ENCODE measurements at places on chromosomes 7 and 10. TPM values are rescaled to one million over a fixed set of nuclear protein-coding genes. Genes with fewer than 3 reads are reported as not detected.

DNA sequence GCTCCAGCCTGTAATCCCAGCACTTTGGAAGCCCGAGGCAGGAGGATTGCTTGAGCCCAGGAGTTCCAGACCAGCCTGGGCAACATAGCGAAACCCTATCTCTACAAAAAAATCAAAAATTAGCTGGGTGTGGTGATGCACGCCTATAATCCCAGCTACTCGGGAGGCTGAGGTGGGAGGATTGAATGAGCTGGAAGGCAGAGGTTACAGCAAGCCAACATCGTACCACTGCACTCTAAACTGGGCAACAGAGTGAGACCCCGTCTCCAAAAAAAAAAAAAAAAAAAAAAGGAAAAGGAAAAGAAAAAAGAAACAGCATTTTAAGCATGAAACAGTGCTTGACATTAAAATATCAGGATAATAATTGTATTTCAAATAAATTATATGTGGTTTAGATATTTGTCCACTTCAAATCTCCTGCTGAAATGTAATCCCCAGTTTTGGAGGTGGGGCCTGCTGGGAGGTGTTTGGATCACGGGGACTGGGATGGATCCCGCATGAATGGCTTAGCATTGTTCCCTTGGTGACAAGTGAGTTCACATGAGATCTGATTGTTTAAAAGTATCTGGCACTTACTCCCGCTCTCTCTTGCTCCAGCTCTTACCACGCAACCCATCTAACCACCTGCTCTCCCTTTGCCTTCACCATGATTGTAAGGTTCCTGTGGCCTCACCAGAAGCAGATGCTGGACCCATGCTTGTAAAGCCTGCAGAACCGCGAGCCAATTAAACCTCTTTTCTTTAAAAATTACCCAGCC, 103.4 kb downstream of the SRPK2 start:
- no peak for DNase-seq

GRCh38 chr7:133391206-133391605, 138.3 kb downstream of the EXOC4 start:
- no peak for DNase-seq

DNA sequence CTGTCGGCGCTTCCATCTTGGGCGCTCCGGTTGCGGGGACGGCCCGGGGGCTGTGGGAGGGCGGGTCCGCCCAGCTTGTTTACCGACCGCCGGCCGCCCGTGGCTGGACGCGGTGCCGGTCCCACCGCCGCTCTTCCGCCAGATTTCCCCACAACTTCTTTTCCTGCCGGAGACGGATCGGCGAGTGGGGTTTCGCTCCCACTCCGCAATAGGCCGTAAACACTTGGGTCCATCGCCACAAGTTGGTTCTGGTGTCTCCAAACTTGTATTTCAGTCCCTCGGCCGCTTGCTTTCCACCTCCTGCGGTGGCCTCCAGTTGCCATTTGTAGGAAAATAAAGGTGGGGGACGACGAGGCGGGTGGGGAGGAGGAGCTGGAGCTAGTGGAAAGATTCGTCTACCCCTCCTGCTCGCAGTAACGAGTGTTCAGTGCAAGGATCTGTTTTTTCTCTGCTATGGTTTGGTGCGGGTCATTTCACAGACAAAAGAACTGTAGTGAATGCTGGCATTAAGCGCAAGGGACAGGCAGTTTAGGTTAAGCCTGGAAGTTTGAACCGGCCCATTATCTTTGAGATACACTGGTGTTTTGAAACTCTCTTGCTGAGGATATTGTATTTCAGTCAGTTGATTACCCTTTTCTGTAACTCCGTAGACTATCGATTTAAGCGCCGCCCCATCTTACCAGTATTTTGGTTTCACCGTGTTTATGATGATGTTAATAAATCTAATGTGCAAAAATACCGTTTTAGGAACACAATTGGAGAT, 24.3 kb upstream of the ZRANB1 start:
- DNase-seq: peak; percentile 54

- peak; percentile 57 for DNase-seq
Observed at GRCh38 chr10:111598433-111599059, 521.7 kb downstream of the ADRA2A start.

DNA sequence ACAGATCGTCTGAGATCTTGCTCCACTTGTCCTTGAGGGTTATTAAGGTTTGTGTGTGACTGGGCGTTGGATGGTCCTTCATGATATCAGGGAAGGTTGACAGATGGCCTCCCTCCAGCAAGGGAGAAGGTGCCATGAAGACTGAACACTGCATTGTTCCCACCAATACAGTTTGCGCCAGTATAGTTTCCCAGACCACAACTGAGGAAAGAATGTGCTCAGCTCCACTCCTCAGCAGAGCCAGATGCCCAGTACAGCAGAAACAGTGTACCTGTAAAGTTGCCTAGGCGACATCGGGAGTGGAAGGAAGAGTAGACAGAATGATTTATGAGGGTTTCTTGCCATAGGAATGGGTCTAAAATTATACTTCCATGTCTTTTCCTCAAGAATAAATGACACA, 137.5 kb downstream of the ST7 start:
- no peak for DNase-seq

Gene OR13A1
- total RNA-seq: not detected

Gene SORCS1
- total RNA-seq: 0.26 TPM

DNA sequence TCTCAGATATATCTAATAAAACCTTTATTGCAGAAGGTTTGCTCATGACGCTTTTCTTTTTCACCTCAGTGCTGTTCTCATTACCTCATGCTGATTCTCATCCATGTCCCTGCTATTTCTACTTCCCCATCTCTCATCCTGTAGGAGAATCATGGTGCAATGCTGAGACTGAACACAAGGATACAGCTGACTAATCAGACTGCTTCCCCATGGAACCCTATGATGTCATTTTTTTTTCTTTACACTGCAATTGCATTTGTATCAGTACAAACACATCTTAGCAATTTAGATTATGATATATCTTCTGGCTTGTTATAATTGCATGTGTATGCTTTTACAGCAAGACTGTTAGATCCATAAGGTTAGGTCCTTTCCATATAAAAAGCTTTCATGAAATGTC, 93.7 kb downstream of the SEMA3A start:
- DNase-seq: no peak

DNA sequence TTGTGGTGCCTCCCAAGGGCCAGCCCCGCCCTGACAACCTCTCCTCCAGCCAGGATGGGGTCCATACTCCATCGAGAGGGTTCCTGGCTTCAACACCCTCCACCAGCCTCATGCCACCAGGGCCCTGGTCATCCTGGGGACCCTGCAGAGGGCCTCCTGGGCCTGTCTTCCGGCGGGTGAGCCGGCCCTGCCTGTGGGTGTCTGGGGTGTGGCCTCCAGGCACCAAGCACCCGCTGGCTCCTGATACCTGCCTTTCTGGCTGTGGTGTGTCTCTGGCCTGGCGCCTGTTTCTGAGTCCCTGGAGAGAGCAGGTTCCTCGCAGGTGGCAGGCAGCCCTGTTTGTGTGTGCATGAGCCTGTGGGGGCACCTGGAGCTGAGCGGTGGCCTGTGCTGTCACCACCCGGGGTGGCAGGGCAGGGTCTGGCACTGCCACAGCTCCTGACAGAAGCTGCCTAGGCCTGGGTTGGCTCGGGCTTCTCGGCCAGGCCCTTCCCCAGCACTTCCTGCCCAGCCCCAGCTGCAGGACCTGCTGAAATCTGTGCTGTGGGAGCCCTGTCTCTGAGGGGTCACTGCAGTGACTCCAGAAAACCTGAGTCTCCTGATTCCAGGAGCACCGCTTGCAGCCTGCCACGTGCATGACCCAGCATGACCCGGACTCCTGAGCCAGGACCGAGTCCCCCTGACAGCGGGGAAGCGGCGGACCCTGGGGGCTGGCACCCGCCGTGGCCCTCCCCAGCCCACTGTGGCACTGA, 18.4 kb downstream of the ADAM8 start:
- no peak for DNase-seq

DNA sequence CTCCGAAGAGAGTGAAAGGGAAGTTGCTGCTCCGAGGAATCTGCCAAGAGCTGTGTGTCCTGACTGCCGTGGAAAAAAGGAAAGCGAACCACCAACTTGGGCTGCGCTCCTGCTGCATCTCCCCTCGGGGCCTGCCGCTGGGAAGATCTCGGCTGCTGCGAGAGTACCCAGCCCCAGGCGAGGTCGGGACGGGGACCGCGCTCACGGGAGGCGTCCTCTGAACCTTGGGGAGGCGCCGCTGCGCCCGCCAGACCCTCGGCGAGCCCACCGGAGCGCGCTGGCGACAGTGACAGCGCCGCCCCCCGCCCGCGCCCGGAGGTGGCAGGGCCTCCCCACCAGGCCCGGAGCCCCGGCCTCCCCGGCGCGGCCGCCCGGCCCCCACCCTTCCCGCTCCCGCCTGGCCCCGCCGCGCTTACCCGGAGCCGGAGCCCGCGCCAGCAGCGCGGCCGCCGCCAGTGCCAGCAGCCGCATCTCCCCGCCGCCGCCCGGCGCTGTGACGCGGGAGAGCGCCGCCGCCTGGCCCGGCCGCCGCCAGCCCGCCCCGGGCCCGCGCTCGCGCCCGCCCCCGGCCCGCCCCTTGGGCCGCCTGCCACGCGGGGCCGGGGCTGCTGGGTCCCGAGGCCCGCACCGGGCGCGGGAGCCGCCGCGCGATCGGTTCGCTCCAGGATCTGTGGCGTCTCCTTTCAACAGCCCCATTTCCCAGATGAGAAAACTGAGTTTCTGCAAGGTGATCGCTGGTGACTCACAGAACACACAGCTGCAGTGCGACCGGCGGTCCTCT, at the start of gene VSTM4:
Gene VSTM4 (minus strand): TSS at position 508 of the 781 bp plus-strand sequence. CDS start 37 bp downstream, at position 471.
- DNase-seq: peak; percentile 55

GRCh38 chr10:78600740-78601139, 468.0 kb upstream of the ZMIZ1 start:
- DNase-seq: no peak

Gene TRPV5
- total RNA-seq: not detected

Gene OPALIN
- not detected for total RNA-seq

DNA sequence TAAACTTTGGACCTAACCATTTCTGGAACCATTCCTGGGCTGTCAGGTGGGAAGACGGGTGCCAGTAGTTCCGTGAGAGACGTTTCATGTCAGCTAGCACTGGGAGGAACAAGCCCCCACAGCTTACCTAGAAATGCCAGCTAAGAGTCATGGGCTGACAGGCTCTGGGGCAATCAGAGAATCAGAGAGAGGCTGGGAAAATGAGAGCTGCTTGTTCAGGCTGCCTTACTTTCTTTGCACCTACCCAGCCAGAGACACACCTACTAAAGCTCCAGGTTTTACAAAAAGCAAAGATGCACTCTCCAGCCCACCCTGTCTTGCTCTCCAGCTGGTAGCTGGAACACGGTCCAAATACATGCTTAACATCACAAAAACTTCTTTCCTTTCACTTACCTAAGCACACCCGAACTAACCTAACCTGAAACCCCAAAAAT, 688 bp downstream of the PTN start:
- no peak for DNase-seq

DNA sequence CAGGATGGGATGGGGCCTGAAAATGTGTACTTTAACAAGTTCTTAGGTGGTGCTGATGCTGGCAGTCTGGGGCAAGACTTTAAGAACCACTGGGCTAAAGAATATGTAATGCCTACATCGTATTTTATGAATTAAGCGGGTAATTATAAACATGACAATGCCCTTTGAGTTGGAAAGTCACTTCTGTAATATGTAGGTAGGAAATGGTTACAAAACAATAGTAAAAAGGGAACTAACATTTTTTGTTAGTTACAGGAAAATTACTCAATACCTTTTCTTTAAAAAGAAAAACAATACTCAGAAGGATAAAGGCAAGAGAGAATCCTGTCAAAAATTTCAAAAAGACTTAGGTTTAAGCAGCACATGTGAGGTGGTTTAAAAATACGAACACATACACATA, 48.3 kb upstream of the STEAP4 start:
- DNase-seq: no peak

Gene ITPRID1
- 1.6 TPM for total RNA-seq

Gene TBXAS1
- 14.1 TPM for total RNA-seq

GRCh38 chr7:2716906-2717292, 28.9 kb downstream of the AMZ1 start:
- DNase-seq: no peak

Gene GNGT1
- total RNA-seq: not detected

DNA sequence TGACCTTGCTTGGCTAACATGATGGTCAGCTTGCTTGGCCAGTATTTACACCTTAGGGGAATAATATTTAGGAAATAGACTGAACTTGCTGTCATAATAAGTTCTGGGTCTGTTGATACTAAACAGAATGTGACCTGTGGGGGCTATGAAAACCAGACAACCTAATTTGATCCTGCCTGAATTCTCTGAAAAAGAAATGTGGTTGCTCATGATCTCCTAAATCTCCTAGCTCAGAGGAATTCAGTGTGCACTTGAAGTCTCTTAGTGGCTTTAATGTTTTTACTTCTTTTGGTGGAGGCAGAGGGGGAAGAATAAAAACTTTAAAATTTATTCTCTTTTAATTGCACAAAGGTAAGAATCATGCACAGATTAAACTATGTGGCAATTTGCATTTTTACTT, 205.2 kb downstream of the SEC23IP start:
- DNase-seq: no peak

Gene TAS2R41
- total RNA-seq: not detected

DNA sequence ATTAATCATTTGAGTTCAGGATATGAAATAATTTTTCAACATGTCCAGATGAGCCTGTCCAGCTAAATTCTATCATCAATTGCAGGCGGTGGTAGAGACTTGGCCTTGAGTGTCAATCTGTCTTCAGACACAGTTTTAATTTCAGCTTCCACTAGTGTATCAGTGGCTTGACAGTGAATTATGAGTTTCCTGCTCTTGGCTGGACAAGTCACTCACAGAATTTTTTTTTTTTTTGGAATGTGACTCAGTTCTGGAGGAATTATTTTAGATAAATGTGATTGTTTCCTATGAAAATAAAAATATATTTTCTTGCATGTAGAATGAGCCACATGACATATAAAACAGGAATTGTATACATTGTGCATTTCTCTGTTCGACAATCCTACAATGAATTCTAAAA, 319.9 kb upstream of the AKR1E2 start:
- DNase-seq: no peak

GRCh38 chr7:92598310-92598981, 8.3 kb upstream of the FAM133B start:
- no peak for DNase-seq

Measured in uterus (tissue), 4 donors.